ENCODE measurements at places on chromosomes 4 and X. TPM values are rescaled to one million over a fixed set of nuclear protein-coding genes. Genes with fewer than 3 reads are reported as not detected.

Gene FAT4
- total RNA-seq, result 118 TPM

Gene FGF13
- total RNA-seq, result 59.1 TPM

Gene XPNPEP2
- total RNA-seq, result 4.7 TPM

GRCh38 chr4:10007793-10008608, 13.3 kb downstream of the SLC2A9 start:
- no peak for DNase-seq

- DNase-seq, result no peak
These were observed 2313.8 kb downstream of the ARAP2 start for GRCh38 chr4:33930497-33930896.

- DNase-seq, result no peak
These were observed 22.6 kb downstream of the RNF212 start for GRCh38 chr4:1090465-1091440.

- DNase-seq, result no peak
These were observed 122.5 kb downstream of the PTTG2 start for GRCh38 chr4:38082424-38083385.

DNA sequence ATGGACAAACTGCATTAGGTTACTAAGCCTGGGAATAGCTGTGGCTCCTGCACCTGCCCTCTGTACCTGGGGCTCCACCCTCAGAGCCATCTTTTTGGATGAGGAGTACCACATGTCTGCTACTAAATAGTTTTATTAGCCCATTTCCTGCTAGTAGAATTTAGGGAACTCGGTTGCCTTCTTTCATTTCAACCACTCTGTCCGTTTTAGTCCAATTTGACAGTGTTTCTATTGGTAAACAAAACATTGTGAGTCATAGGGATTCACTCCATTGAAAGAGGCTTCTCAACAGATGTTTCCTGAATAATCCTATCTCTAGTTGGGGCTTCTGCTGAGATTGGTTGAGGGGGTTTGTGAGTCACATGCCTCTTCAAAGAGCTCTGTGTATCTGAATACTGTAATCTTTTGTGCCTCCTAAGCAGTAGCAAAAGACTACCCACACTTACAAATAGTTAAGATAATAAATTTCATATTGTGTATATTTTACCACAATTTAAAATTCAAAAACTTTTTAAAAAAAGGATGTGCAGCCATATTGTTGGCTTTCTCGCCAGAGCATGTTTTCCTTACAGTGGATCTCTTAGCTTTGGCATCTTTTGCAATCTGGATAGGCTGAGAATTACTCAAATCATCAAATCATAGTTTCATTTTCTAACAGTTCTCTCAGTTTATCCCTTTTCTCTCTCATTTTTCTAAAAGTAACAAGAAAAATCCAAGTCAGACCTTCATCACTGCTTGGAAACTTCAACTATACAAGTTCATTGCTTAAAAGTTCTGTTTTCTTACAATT, 9.9 kb downstream of the FAM200B start:
- DNase-seq, result no peak

DNA sequence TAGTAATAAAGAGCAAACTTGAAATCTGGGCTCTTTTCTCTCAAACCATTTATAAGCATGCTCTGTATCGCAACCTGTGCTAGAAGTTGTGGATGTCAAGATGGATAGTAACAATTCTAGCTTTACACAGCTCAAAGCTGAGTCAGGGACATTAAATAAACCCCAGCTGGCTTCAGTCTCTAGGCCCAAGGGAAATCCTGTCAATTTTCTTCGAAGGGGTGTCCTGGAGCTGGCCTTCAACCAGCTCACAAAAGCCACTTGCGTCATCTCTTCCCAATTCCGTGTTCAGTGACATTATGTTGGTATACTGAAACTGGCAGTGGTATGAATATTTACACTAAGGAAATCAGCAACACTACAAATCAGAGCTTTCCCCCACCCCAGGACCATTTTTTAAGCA, 89.8 kb upstream of the PRKG2 start:
- no peak for DNase-seq

- no peak for DNase-seq
These were observed 41.1 kb downstream of the CBLL2 start for GRCh38 chrX:22313766-22314165.

GRCh38 chr4:76011700-76012387, 4.5 kb upstream of the CXCL9 start:
- DNase-seq, result peak; percentile 41

DNA sequence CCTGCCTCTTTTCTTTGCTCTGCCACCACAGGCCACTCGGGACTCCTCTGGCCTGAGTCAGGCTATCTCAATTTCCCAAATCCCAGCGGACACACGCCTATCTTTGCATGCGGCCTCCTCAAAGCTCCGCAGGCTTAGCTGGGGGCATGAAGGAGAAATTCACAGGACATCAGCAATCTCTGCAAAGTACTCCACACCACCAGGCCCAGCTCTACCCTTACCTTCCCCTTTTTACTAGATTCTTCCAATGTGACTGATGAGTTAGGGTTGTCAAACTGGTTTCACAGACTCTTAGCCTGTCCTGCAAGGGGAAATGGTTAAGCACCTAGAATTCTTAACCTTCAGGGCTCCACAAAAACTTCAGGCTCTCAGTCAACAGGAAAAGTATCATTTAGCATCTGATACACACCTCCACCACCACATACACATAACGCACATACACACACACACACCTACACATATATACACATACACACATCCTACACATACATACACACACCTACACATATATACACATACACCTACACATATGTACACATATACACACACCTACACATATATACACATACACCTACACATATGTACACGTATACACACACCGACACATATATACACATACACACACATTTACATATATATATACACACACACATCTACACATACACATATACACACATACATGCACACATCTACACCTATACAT, 349.1 kb downstream of the ANK2 start:
- DNase-seq, result no peak

DNA sequence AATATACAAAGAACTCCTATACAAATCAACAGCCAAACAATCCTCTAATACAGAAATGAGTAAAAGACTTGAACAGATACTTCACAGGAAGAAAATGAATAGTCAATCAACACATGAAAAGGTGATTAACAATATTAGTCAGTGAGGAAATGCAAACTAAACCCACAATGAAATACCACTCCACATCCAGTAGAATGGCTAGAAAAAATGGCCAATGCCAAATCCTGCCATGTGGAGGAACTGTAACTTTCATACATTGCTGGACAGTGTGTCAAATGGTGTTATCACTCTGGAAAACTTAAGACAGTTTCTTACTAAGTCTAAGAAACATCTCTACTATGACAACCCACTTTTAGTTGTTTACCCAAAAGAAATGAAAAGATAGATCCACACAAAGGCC, 59.5 kb downstream of the NSG1 start:
- no peak for DNase-seq

- DNase-seq, result no peak
These were observed 1.1 kb upstream of the SLC10A7 start for GRCh38 chr4:146522869-146523205.

DNA sequence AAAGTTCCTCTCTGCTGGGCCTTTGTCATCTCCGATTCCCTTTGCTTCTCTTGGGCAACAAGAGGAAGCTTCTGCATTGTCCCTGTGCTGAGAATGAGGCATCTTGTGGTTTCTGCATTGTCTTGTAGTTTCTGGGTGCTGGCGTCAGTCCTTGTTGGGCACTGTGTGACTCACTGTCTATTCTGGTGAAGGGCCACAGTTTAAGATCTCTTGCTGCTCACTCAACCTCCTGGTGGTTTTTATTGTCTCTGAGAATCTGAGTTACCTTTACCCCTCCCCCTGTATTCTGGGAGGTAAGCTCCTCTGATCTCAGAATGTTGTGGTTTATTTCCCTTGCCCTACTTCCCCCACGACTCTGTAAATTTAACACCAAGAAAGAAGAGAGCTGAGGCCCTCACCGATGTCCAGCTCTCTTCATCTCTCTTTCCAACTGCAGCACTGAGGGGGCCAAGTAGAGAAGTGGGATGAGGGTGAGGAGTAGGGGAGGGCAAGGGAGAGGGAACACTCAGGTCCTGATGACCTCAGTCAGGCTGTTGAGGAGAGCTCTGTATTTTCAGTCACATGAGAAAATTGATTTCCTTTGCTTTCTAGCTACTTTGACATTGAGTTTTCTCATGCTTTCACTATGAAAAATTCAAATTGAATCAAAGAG, 441.6 kb upstream of the PITX2 start:
- DNase-seq, result no peak

DNA sequence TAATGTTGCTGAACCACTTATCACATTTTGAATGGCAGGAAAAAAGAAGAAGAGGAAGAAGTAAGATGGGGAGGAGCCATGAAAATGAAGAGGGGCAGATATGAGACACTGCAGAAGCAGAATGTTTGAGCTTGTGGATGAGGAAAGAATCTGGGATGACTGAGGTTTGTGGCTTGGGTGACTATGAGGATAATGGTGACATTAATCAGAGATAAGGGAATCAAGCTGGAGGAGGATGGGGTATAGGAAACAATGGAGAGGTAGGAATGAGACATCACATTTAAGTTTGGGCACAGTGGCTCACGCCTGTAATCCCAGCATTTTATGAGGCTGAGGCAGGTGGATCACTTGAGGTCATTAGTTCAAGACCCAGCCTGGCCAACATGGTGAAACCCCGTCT, 19.1 kb upstream of the PHF8 start:
- DNase-seq, result no peak
